ENCODE measurements at places on chromosomes 1 and 21.

DNA sequence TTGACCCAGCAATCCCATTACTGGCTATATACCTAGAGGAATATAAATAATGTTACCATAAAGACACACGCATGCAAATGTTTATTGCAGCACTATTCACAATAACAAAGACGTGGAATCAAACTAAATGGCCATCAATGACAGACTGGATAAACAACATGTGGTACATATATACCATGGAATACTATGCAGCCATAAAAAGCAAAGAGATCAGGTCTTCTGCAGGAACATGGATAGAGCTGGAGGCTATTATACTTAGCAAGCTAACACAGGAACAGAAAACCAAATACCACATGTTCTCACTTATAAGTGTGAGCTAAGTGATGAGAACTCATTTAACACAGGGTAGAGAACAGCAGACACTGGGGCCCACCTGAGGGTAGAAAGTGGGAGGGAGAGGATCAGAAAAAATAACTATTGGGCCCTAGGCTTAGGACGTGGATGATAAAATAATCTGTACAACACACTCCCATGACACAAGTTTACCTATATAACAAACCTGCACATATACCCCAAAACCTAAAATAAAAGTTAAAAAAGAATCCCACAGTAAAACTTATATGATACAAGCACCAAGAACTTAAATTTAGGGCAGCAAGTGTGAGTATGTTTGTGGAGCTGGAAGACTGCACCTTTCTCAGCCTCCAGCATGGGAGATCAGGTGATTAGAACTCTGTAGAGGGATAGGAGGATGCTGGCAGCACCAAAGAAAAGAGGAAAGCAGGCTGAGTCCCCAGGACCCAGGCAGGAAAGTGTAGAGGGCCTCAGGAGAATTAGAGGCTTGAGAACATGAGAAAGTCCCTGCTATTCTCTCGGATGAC, 320.8 kb upstream of the USP24 start:
- DNase-seq = no peak

GRCh38 chr21:46214478-46215340, 13.9 kb downstream of the LSS start:
- no peak for DNase-seq

- no peak for DNase-seq
Measured at GRCh38 chr1:41906943-41907342, 11.8 kb downstream of the HIVEP3 start.

GRCh38 chr1:182688436-182689205, 4.2 kb upstream of the RGS8 start:
- no peak for DNase-seq

DNA sequence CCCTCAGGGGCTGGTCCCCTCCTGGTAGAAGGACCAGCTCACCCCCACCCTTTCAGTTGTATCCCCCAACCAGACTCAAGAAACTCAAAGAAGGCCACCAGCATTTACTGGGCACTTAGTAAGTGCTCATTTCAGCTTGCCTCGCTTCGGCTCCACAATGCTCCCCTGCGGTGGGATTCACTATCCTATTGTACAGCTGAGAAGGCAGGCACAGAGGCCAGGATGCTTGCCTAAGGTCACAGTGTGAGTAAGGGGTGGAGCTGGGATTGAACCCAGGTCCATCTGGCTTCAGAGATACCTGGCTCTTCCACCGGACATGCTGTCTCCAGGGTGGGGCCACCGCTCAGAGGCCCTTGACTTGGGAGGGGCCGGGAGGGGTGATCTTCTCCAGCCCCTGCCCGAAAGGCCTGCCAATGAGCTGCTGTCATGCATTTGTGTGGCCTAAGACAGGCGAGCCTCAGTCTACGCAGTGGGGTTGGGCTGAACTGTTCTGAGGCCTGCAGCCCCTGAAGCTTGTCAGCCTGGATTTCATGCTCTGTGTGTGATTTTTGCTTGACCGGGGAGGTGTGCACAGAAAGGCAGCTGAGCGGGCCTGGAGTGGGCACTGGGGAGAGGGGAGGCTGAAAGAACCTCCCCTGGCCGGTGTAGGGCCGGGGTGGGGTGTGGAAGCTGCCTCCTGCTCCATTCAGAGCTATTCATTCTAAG, 48.1 kb downstream of the DMRTB1 start:
- no peak for DNase-seq

DNA sequence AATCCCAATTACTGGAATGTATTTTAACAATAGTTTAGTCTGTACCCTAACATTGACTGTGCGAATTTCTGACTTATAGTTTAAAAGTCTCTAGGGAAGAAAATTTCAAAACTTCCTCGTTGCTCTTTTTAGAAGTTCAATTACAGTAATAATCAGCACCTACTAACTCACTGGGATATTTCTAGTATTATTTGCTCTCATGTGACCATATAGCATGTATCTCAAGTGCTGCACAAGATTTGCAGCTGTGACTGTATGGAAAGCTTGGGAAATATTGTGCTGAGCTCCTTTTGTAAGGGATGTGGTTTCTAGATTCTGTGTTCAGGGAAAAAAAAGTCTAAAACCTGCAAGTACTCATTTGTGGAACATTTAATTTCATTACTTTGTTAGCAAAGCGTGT, 153.1 kb downstream of the ST6GALNAC3 start:
- no peak for DNase-seq

Data from left kidney (tissue), 8 donors.